T-helper 2 cell (primary cell): ENCODE measurements at places on chromosomes 11 and 22.
A peak's percentile ranks its signal among the peaks of the same experiment; 100 is the strongest.

GRCh38 chr22:46119729-46120419, 30.5 kb upstream of the PPARA start:
- DNase-seq, result no peak

- no peak for DNase-seq
These were observed 15.6 kb upstream of the NECTIN1 start for GRCh38 chr11:119744577-119744976.

GRCh38 chr22:19786264-19786585, 25.6 kb downstream of the TBX1 start:
- DNase-seq, result no peak

DNA sequence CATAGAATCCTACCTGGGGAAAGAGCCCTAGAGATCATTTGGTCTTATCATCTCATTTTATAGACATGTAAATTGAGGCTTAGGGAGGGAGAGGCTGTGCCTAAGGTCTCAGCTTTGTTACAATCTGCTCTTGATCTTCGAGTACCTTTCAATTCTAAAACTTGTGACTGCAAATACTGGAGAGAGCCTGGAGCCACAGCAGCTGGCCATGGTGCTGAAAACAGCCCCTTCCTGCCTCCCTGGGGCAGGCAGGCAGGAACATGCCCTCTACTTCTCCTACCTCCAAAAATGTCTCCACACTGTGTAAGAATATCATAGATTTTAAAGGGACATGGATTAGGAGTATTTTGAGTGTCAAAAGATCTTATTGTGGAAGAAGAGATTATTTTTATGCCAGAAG, 52.2 kb downstream of the C22orf42 start:
- DNase-seq, result no peak

- no peak for DNase-seq
These were observed 3.2 kb downstream of the NELL1 start for GRCh38 chr11:20672575-20672974.

- DNase-seq, result peak; percentile 24
These were observed 60.0 kb downstream of the MYO7A start for GRCh38 chr11:77187776-77188632.

- DNase-seq, result no peak
These were observed 56.8 kb downstream of the SLC1A2 start for GRCh38 chr11:35362521-35362980.

DNA sequence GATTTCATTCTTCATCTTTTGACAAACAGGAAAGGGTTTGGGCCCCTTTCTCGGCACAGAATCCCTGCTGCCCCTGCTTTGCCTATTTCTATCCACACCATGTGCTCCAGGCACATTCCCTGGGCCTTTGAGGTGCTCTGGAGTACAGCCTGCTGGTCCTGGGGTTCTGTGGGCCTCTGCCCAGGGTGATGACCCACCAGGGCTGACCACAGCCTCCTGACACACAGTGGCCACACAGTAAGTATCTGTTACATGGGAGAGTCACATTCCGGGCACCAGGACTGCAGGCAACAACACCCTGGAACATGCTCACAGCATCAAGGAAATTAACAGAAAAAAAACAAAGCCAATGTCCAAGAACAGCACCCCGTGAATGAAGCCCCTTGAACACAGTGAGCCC, 39.1 kb downstream of the SCUBE2 start:
- DNase-seq, result no peak

- DNase-seq, result no peak
These were observed 24.1 kb upstream of the CLNS1A start for GRCh38 chr11:77661670-77662069.

DNA sequence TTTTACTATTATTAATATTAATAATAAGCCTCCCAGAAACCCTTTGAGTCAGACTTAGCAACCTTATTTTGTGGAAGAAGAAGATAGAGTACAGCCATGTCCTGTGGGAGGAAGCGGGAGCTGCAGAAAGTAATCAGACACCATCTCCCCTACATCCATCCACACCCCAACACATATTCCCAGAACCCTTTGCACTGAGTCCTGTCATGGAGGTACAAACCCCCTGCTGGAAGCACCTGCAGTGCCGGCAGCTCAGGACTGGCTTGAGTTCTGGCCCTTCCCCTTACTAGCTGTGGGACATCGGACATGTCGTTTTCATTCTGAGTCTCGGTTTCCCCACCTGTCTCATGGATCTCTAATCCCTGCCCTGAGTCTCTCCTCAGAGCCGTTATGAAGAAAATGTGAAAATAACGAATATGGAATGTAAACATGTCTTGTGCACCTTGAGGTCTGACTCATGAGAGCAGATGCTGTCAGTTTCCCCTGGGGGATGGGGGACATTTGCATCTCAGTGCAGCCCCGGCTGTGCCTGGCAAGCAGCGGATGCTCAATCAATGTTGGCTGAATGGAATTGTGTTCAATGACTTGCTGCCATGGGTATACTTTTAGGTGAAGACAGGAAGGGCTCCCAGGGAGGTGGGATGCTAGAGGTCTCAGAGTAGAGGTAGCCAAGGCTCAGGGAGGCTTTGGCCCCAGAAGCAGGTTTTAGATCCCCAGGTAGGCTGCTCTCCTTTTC, 45.4 kb downstream of the TP53I11 start:
- DNase-seq, result no peak

DNA sequence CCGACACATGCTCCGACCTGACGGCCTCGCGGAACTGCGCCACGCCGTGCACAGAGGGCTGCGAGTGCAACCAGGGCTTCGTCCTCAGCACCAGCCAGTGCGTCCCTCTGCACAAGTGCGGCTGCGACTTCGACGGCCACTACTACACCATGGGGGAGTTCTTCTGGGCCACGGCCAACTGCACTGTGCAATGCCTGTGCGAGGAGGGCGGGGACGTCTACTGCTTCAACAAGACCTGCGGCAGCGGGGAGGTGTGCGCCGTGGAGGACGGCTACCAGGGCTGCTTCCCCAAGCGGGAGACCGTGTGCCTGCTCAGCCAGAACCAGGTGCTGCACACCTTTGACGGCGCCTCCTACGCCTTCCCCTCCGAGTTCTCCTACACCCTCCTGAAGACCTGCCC, 26.8 kb downstream of the TECTA start:
- DNase-seq, result no peak

DNA sequence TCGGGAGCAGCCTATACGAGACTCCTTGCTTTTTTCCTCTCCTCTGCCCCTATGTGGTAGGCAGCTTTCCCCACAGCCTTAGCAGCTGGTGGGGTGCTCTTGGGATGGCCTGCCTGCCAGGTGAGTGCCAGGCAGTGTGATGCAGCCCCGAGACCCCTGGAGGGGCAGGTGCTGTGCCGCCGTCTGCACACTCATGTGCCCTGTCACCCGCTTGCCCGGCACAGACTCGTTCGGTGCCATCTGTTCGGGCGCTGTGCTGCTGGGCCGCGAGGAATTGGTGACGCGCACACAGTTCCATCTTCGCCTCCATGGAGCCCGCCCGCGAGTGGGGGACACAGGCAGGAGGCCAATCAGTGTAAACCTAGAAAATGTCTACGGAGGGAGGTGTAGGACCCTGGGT, 15.1 kb downstream of the TRMU start:
- DNase-seq, result no peak

DNA sequence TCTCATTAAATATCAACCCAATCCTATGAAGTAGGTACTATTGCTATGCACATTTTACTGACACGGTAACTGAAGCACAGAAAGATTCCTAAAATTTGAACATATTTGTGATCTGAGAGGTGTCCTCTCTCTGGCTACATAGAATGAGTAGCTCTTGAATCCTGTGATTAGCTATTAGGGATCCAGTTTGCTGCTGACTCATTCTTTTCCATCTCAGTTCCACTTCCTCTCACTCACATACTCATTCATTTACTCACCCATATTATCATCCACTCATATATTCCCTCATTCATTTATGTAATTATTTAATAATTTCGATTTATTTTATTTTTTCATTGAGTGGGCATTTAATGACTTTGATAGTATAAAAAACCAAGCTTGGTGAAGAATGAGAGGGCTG, 42.7 kb downstream of the OR5B17 start:
- DNase-seq, result no peak

GRCh38 chr22:45101515-45102227, 62.1 kb upstream of the NUP50 start:
- DNase-seq, result no peak

DNA sequence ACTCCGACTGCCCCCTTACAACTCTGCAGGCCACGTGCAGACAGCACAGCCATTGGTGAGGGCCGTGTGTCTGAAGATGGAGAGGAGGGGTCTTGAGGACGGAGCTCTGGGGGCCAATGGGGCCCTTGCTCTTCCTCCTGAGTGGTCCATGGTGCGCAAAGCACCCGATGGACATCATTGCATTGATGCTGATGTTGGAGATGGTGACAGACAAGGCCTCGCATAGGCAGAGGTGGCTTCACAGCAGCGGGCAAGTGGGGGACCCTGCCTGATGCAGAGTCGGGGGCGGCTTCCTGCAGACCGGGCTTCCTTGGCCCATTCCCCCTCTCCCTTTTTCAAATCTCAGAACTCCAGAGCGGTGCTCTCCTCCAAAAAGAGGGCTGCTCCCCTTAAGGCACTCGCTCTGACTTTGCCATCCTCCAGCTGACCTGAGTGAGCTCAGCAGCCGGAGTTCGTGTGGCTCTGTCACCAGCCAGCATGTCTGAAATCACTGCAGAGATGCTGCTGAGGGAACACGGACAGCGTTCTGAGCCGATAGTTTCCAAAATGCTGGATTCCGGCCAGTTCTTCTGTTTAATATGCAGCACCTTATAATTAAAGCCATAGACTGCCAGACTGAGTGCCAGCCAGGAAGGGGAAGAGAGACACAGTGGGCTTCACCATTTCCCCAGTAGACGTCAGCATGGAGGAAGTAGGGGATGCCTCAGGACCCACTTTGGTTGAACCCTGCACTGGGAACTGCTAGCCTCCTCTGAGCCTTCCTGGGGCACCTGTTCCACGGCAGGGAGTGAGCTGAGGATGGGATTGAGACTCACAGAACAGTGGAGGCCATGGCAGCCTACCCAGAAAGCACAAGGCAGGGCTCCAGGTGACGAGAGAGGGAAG, 278.2 kb downstream of the BRD1 start:
- DNase-seq, result no peak

GRCh38 chr22:42860968-42861367, 3.9 kb upstream of the ARFGAP3 start:
- DNase-seq, result no peak

GRCh38 chr11:100706179-100706578, 19.1 kb downstream of the ARHGAP42 start:
- no peak for DNase-seq

DNA sequence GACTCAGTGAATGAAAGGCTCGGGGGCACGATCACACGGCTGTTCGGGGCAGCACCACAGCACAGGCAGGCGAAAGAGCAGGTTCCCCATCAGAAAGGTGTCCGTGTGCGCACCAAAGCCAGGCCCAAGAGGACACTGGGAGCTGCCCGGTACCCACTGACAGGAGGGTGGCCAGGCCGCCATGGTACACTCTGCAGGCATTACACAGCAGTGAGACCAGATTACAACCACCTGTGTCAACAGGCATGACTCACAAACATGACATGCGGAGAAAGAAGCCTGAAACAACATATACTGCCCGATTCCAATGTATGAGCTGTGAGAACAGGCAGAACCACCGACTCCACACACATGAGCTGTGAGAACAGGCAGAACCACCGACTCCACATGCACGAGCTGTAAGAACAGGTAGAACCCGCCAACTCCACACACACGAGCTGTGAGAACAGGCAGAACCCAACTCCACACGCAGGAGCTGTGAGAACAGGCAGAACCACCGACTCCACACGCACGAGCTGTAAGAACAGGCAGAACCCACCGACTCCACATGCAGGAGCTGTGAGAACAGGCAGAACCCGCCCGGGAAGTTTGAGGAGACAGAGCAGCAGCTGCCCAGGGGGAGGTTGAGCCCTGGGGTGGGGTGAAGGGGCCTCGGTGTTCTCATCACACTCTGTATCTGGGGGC, 32.6 kb downstream of the KIAA0930 start:
- no peak for DNase-seq

DNA sequence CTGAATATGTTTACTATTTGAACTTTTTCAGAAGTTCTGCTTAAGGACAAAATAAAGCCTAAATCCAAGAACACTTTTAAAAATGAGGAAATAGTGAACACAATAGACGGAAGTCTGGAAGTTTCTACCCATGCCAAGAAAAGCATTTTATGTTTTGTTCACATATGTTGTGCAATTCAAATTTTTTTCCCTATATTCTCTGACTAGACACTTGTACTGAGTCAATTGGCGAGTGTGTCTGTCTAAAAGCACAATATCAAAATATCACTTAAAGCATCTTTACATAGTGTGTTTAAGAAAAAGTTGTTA, 29.2 kb downstream of the INCENP start:
- no peak for DNase-seq

- no peak for DNase-seq
These were observed 63.4 kb downstream of the KCNJ1 start for GRCh38 chr11:128803449-128804245.

DNA sequence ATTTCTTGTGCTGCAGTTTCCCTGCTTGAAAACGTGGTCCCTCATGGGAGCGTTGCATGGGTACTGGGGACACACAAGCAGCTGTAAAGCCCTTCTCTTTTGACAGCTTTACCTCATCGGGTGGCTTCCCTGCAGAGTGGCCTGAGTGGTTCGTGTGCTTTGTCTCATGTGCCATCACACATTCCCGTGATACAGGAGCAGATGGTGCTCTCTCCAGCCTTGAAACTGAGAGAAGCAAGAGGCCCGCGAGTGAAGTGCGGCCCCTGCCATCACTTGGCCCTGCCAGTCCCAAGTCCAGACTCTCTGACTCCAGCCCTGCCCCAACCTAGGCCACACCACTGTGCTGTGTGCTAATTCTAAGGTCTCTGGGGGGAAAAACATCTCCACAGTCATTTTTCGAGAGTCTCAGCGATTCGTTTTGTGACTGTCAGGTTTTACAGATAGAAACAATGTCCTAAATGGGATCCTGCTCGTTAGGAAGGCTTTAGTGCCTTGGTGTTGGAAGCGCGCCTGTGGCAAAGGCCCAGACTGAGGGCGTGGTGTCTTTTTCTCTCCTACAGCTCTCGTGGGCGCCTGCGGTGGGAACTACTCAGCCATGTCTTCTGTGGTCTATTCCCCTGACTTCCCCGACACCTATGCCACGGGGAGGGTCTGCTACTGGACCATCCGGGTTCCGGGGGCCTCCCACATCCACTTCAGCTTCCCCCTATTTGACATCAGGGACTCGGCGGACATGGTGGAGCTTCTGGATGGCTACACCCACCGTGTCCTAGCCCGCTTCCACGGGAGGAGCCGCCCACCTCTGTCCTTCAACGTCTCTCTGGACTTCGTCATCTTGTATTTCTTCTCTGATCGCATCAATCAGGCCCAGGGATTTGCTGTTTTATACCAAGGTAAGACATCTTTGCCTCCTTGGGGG, 64.2 kb downstream of the KREMEN1 start:
- DNase-seq, result no peak

DNA sequence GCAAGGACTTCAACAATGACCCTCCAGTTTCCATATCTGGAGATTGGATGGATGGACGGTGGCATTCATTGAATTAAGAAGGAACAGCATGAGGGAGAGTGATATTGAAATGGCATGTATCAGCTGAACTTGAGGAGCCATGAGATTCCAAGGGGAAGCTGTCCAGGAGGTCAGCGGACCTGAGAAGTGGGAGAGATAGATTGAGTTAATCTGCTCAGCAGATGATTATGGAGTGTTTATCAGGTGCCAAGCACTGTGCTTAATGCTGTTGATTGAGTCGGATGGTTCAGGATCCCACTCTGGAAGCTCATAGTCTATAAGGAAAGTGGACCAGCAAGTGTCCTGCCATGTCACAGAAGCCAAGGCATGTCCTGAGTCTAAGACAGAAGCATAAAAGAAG, 581.3 kb downstream of the INSC start:
- DNase-seq, result no peak
